Renal cortex interstitium (tissue), 15 donors: ENCODE measurements at places on chromosomes 2 and 18. TPM values are rescaled to one million over a fixed set of nuclear protein-coding genes. Genes with fewer than 3 reads are reported as not detected.

APLF gene
- polyA plus RNA-seq: 3.4 TPM

RAMP1 gene
- polyA plus RNA-seq: 2.3 TPM

GCKR gene
- polyA plus RNA-seq: 0.38 TPM

NPPC gene
- 0.67 TPM for polyA plus RNA-seq

CHST9 gene
- polyA plus RNA-seq: 4.4 TPM

CABLES1 gene
- 25.2 TPM for polyA plus RNA-seq

RGPD4 gene
- polyA plus RNA-seq: not detected

NLRC4 gene
- polyA plus RNA-seq: 0.92 TPM

LRP2 gene
- 151 TPM for polyA plus RNA-seq

HSPE1 gene
- polyA plus RNA-seq: 214 TPM

SCN2A gene
- polyA plus RNA-seq: 2.2 TPM

CAVIN2 gene
- 44.4 TPM for polyA plus RNA-seq

ANTXR1 gene
- polyA plus RNA-seq: 86.2 TPM

IL36RN gene
- not detected for polyA plus RNA-seq

ID2 gene
- polyA plus RNA-seq: 284 TPM

CTLA4 gene
- not detected for polyA plus RNA-seq

CRYGB gene
- not detected for polyA plus RNA-seq

ARHGAP15 gene
- polyA plus RNA-seq: 3.2 TPM

COL5A2 gene
- 115 TPM for polyA plus RNA-seq

BUB1 gene
- 28.7 TPM for polyA plus RNA-seq

ACSL3 gene
- polyA plus RNA-seq: 82.1 TPM

DSG2 gene
- 52.9 TPM for polyA plus RNA-seq

FOXI3 gene
- 0.12 TPM for polyA plus RNA-seq

UPP2 gene
- polyA plus RNA-seq: 5.8 TPM

SNRPD1 gene
- 179 TPM for polyA plus RNA-seq

MSTN gene
- polyA plus RNA-seq: 1.4 TPM

MARCHF4 gene
- polyA plus RNA-seq: 0.09 TPM

MLPH gene
- polyA plus RNA-seq: 4.3 TPM

GPAT2 gene
- polyA plus RNA-seq: 2.8 TPM

MARCO gene
- 0.45 TPM for polyA plus RNA-seq

LRRTM4 gene
- polyA plus RNA-seq: 1.9 TPM

OTOS gene
- polyA plus RNA-seq: 0.36 TPM

MOGAT1 gene
- not detected for polyA plus RNA-seq

ANKRD62 gene
- polyA plus RNA-seq: not detected

LRP1B gene
- 1.1 TPM for polyA plus RNA-seq

MROH2A gene
- not detected for polyA plus RNA-seq

FAM117B gene
- polyA plus RNA-seq: 29.4 TPM

RAPGEF4 gene
- 8.0 TPM for polyA plus RNA-seq

DYNAP gene
- polyA plus RNA-seq: not detected

C2orf72 gene
- polyA plus RNA-seq: 3.3 TPM

SALL3 gene
- 8.8 TPM for polyA plus RNA-seq

DNAJC5G gene
- polyA plus RNA-seq: 1.4 TPM

ERBB4 gene
- polyA plus RNA-seq: 42.3 TPM

CHRND gene
- polyA plus RNA-seq: 0.85 TPM

PASK gene
- 28.9 TPM for polyA plus RNA-seq

MDH1B gene
- 16.2 TPM for polyA plus RNA-seq

TMEM247 gene
- not detected for polyA plus RNA-seq

MEP1B gene
- polyA plus RNA-seq: 0.07 TPM

UGGT1 gene
- polyA plus RNA-seq: 36.0 TPM

MERTK gene
- polyA plus RNA-seq: 18.7 TPM

CDCA7 gene
- polyA plus RNA-seq: 31.4 TPM

RPL37A gene
- polyA plus RNA-seq: 2,146 TPM

AKAIN1 gene
- polyA plus RNA-seq: not detected
